Suppressor macrophage treated with lipopolysaccharide for 4 hours (primary cell): ENCODE measurements at places on chromosomes 1 and 21.
A peak's percentile ranks its signal among the peaks of the same experiment; 100 is the strongest.

DNA sequence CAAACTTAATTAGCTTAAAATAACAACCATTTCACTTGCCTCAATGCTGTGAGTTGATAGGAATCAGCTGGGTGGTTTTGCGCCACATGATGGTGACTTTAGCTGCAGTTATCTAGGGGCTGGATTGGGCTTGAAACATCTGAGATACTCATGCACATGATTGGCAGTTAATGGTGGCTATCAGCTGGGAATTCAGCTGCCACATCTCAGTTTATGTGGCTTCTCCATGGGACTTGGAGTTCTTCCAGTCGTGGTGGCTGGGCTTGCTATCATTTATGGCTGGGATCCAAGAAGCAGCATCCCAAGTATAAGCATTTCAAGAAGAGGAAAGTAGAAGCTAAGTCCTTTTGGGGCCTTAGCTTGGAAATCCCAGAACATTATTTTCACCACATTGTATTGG lies 36.4 kb downstream of the PDC start:
- DNase-seq: no peak

DNA sequence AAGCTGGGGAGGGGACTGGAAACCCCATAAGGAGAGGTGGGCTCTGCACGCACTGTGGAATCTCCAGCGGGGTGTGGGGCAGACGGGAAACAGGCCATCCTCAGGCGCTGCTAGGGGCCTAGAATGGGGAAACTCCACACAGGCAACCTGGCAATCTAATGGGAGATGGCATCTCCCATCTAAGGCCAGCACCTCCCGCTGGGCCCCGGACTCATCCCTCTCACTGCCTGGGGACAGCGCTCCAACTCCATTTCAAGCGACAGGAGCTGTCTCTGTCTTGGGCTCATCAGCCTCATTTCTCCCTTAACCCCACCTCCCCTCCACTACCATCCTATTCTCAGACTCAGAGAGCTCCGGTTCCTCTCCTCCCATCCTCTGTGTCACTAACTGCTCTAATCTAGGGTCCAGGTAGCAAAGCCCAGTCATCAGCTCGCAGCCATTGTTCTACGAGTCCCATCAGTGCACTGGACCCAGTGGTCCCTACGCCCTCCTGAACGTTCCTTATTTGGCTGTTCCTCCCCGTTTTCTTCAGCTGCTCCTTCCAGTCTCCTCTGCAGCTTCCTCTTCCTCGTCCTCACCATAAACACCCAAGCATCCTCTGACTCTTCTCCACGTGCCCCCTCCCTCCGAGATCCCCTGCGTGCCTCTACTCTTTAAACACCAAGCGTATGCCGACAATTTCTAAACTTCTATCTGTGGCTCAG lies 93.4 kb upstream of the CASZ1 start:
- no peak for DNase-seq

DNA sequence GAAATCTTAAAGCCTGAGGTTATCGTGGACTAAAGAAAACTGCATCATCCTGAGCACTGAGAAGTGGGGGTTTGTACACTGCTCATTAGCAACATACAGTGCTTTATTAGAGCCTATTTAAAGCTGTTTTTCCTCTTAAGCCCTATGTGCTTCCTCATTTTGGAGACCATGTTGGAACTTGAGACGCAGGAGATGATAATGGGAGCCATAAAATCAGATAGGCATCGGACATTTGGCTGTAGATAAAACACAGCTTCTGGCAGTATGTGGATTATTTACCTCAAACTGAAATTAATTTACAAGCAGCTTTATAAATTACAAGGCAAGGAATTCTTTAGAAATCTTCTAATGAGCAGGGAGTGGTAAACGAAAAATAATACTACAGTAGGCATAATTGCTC lies 147.7 kb upstream of the IVNS1ABP start:
- no peak for DNase-seq

DNA sequence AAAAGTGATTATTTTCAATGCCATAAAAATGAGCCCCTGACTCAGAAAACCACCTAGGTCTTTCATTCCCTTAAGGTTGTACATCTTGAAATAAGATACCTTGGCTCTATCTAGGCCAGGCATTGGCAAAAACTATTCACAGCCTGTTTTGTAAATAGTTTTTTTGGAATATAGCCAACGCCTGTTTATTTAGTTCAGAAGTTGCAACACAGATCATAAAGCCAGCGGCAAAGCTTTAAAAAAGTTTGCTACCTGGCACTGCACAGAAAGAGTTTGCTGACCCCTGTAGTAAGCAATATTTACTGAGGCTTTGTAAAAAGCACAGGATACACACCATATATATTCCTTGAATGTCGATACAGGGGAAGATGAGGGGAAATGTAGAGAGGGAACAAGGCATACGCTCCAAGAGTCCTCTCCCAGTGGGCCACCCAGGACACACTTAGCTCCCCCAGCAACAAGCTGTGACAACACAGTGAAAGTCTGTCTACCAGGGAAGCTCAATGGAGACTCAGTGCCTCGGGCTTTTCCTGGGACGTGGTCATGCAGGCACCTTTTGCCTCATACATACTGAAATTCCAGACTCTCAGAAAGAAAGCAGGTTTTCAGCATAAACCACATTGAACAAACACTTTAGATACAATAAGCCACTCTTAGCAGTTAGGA lies 20.5 kb downstream of the TARBP1 start:
- no peak for DNase-seq

DNA sequence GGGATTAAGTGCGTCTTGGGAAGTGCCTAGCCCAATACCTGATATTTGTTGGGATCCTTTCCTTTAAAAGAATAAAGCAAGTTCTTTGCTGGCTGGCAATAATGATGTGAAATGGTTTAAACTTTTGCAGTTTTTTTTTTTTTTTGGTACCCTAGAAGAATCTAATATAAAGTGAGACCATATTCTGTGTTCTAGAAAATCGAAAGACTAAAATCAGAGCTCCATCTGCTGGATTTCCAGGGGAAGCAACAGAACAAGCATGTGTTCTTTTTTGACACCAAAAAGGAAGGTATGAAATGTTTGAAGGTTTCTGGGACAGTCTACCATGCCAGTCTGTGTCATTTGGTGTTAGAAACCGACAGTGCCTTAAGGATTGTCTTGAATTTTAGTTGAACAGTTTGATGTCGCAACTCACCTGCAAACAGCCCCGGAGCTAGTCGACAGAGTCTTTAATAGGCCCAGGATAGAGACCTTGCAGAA lies 6.4 kb downstream of the UTP11 start:
- peak; percentile 47 for DNase-seq

DNA sequence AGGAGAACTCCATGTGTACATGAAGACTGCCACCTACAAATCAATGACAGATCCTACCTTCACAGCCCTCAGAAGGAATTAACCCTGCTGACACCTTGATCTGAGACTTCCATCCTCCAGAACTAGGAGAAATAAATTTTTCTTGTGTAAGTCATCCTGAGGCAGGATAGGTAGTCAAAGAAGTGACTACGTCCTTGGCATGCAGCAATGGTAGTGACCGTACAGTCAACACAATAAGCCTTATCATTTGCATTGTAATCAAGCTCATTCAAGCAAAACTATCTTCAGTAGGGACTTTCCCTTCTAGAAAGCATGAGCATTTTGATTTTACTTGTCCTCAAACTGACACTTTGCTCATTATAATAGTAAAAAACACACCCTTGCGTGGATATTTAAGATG lies 64.0 kb upstream of the KCNK1 start:
- no peak for DNase-seq

- DNase-seq: peak; percentile 77
Observed at GRCh38 chr1:89757532-89757931, 63.3 kb upstream of the LRRC8D start.

- DNase-seq: peak; percentile 59
Observed at GRCh38 chr1:40003156-40004093, 37.1 kb upstream of the CAP1 start.

- peak; percentile 74 for DNase-seq
Observed at GRCh38 chr21:45076245-45076711, 1.9 kb downstream of the ADARB1 start.

DNA sequence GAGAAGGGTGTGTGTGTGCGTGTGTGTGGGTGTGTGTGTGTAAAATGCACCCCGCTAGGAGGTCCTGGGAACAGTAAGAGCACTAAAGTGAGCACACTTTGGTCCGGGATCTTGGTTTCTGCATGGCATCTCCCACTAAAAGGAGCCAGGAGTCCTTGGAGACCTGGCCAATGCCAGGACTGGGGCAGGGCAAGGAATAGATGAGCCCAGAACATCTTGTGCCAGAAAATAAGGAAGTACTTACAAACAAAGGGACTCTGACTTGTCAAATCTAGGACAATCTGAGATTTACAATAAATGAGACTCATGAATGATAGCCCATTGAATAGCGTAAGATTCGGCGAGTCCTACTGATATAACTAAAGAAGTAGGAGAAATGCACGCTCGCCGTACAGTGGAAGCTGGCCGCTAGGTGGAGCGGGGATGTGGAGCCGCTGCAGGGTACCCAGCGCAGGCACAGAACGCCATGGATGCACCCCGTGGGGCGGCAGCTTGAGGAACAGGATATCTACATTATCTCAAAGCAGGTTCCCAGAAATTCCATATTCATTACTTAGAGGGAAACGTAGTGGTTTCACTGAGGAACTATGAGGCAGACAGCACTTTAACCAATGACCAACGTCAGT lies 7.1 kb downstream of the SLC37A1 start:
- DNase-seq: no peak

DNA sequence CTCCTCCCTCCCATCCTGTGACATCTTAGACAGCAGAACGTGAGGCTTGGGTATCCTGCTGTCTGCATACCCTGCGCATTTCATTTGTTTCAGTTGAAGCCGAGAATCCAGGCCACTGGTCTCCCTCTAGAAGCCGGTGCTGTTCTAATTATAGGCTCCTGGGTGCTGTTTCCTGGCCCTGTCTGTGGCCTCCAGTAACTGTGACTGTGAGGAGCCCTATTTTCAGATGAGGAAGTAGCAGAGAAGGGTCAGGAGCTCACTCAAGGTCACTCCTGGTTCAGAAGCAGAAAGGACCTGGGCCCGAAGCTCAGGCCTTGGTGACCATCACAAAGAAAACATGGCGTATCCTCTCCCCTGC lies 24.0 kb downstream of the COQ8A start:
- DNase-seq: peak; percentile 9

GRCh38 chr1:199182186-199182843 lies 543.5 kb downstream of the PTPRC start:
- no peak for DNase-seq

GRCh38 chr1:75274920-75275506 lies 140.8 kb downstream of the LHX8 start:
- no peak for DNase-seq

GRCh38 chr1:77882411-77882810 lies 6.0 kb upstream of the NEXN start:
- no peak for DNase-seq

GRCh38 chr1:95496773-95497172 lies 262.8 kb downstream of the RWDD3 start:
- DNase-seq: no peak

DNA sequence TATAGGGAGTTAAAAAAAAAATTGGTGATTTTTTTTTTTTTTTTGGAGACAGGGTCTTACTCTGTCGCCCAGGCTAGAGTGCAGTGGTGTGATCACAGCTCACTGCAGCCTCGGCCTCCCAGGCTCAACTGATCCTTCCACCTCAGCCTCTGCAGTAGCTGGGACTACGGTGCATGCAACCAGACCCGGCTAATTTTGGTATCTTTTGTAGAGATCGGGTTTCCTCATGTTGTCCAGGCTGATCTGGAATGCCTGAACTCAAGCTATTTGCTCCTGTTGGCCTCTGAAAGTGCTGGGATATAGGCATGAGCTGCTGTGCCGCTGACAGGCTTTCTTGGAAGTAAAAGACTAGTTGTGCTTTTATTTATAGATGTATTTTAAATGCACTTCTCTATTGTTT lies 3.0 kb downstream of the CDC42 start:
- no peak for DNase-seq

- no peak for DNase-seq
Observed at GRCh38 chr1:109240158-109241152, 8.9 kb upstream of the CELSR2 start.

- no peak for DNase-seq
Observed at GRCh38 chr21:37658817-37659458, 257.3 kb downstream of the KCNJ6 start.

DNA sequence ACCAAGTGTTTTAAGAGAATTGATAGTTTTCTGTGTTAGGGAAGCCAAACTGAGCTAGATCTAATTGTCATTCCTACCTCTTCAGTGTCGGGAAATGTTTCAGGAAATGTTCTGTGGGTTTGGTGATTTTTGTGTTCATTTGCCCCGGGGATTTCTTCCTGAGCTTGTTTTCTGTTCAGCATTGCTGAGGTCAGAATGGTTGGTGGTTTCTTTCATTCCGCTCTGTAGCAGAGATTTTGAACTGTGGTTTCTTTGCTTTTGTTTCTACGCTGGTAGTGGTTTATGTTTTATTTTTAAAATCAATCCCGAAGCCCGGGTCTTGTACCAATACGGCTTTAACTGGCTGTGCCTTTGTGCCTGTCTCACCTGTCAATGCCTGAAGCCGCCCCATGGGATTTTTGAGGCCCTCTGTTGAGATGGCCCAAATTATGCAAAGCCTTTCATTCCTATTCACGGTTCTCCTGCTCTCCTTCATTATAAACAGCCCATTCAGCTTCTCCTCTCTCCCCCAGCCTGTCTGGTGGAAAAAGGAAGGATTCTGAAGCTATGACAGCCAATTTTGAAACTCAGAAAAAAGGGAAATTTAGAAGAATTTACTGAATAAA lies 417.2 kb upstream of the KAZN start:
- DNase-seq: no peak

GRCh38 chr21:15626031-15626430 lies 103.8 kb upstream of the USP25 start:
- peak; percentile 33 for DNase-seq

DNA sequence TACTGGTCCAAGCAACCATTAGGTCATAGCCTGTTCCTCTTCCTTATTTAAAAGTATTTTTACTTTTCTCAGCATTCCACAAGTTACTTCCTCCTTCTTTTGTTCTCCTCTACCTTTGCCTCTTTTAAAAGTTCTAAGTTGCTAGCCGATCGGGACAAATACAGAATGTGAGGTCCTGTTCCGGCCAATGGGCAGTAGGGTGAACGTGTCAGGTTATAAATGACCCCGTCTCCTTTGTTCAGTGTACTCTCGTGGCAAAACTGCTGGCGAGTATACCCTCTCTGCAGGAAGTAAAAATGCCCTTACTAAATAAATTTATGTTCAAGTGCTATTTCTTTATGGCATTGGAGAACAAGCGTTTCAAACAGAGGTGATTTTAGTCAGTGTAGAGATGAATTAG lies 2.5 kb downstream of the ADCY10 start:
- DNase-seq: no peak

GRCh38 chr1:101237229-101237837 lies 514 bp downstream of the S1PR1 start:
- peak; percentile 67 for DNase-seq

- DNase-seq: no peak
Observed at GRCh38 chr1:212769459-212770167, 22.0 kb downstream of the NSL1 start.

DNA sequence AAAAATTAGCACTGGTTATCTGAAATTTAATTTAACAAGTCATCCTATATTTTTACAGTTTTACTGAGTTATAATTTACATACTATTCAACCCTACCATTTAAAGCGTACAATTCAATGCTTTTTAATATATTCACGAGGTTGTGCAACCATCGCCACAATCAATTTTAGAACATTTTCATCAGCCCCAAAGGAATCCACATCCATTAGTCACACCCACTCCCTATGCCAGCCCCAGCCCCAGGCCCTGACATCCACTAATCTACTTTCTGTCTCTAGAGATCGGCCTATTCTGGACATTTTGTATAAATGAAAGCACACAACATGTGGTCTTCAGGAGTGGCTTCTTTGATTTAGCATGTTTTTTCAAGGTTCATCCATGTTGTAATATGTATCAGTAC lies 134.7 kb downstream of the PSMG1 start:
- DNase-seq: no peak

- no peak for DNase-seq
Observed at GRCh38 chr1:4137621-4138415, 237.7 kb upstream of the C1orf174 start.

- no peak for DNase-seq
Observed at GRCh38 chr1:10424034-10424433, 6.2 kb upstream of the CENPS start.
